Putamen (tissue), 1 donor: ENCODE measurements at places on chromosomes 2 and 18.

DNA sequence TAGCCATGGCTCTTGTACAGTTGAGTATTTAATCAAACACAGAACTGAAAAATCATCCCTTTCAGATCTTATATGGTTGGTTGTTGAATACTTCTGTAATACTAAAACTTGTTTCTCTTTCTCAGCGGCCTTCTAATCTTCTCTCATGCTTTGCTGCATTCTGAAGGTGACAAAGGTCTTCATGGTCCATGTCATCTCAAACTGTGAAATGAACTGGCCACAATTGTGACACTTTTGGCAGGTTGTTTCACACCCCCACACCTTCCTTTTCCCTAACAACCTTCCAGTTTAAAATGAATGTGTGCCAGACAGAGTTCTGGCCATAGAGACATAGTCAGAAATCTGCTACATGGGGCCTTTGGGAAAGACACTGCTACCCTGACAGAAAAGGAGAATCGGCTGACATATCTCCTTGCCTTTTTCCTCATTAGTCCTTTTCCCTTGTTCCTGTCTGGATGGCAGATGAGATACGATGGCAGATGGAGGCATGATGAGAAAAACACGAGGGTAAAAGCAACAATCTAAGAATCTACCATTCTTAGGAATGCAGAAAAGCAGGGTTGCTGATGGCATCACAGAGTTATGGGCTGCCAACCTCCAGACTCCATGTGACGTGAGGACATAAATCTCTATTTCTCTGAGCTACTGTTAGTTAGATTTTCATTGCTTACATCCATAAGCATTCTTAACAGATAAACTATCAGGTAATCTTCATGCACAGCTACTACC, 106.5 kb downstream of the PIGN start:
- no peak for DNase-seq

- no peak for DNase-seq
Measured at GRCh38 chr2:71313016-71313766, 18.4 kb upstream of the ZNF638 start.

DNA sequence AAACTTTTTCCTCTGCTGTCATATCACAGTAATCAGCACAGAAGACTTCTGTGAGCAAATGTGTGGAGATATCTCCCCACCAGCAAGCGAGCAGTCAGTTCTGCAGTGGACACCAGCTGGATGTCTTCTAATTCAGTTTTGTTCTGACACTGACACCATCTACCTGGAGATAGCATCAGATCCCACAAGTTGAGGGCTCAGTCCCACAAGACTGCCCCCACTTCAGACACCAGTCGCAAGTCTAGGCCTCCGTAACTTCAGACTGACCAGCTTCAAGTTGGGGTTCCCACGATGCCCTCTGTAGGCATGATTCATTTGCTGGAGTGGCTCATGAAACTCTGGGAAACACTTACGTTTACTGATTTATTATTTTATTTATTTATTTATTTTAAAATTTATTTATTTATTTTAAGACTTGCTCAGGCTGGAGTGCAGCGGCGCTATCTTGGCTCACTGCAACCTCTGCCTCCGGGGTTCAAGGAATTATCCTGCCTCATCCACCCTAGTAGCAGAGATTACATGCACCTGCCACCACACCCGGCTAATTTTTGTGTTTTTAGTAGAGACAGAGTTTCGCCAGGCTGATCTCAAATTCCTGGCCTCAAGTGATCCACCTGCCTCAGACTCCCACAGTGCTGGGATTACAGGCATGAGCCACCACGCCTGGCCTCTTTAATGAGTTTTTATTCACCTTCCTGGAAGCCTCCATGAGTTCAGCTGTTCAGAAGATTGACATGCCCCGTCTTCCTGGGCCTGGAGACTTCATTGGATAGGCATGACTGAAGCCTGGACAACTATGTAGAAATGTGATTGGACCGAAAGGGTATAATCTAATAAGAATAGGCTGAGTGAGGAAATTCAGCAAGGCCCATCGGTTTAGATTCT, 55.7 kb downstream of the PAPOLG start:
- no peak for DNase-seq

DNA sequence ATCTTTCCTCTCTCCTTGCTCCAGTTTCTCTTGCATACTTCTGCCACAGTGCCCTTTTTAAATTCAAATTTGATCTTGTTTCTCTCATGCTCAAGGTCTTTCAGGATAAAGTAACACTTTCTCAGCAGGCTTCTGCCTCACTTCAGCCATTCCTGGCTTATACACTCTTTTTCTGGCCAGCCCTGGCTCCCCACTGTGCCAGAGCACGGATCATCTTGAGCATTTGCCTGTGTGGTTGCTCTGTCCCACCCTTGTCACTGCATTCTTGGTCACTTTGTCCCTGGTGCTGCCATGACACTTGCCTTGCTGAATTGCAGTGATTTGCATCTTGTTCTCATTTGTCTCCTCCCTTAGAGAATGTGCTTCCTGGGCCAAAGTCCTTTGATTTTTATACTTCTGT, 634.3 kb downstream of the TMEM182 start:
- no peak for DNase-seq

- no peak for DNase-seq
Measured at GRCh38 chr2:216279459-216279858, 92.8 kb downstream of the MARCHF4 start.

GRCh38 chr2:71275939-71276310, 49.0 kb upstream of the PAIP2B start:
- DNase-seq = no peak

DNA sequence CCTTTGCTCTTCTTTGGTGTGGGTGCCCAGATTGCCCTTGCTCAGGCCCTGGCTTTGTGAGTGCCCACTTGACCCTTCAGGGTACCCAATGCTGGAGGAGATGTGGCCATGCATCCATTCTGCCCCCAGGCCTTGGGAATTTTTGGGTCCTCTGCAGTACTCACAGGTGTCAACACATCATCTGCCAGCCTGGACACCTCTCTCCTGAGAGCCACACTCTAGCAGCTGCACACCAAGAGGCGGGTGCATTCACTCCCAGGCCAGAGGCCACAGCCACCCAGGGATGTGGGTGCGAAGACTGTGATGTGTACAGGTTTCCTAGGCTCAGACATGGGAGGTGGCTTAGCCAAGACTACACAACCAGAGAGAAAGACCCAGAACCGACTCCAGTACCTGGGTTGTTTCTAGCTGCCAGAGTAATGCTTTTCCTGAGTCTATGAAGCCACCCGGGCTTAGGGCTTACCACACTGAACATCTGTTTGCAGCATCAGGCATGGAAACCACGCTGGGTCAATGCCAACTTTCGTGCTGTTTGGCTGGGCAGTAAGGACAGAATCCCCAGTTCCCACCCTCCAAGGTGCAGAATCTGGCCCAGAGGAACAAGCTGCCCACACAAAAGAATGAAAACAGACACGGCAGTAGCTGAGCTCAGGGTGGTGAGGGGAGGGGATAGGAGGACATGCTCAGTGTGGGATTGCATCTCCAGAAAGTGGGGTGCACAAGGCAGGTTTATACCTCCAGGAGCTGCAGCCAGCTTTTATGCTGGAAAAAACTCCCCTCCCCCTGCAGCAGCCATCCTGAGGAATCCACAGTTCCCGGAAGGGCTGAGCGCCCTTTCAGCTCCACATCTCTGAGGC, 40.1 kb downstream of the KCNF1 start:
- no peak for DNase-seq

DNA sequence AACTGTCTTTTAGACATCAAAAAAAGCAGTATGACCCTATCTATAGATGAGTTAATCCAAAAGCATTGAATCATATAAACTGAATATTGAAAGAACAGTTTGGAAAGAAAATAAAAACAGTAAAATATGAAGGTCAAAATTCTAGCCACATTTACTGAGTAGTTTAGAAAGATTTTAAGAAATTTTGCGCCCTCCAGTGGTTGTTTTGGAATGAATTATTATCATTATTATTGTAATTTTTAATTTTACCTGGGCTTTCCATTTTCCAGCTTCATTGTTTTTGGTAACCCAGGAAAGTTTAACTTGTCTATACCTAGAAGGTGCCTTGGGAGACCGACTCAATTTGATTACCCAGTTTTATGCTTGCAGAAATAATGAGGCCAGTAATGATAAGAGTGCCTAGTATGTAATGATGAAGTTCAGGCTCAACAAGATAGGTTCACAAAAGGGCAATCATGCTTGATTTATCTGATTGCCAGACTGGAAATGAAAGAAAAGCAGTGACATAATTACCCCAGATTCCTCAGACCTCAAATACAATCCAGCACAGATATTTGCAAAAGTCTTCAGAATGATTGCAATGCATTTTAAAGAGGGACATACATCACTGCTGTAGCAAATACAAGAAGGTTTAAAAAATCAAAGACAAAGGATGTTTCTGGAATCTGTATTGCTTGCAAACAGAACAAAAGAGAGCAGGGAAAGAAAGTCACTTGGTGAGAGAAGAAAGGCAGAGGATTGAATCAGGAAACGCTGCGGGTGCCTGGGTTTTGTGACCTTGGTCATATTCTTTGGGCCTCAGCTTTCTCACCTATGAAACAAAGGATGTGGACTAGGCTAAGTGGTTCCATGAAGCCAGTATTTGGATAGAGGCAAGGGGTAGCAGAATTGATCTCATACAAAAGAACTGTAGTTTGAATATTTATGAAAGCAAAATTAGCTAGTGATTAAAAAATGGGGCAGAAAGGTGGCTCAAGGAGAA, 153.8 kb downstream of the MAP2 start:
- DNase-seq = no peak

DNA sequence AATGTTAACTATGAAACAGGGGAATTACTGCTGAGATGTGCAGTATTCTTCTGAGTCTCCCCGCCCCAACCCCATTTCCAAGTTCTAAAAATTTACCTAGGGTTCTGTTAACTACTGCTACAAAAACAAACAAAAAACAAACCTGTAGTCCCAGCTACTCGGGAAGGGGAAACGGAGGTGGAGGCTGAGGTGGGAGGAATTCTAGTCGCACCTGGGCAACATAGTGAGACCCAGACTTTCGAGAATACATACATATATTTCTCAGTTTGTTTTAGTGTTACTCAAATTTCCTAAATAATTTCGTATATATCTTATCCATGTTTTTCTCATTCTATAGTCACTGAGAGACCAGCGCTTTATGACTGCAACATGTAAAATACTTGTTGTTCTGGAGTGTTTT, 989 bp downstream of the STAM2 start:
- DNase-seq = no peak

GRCh38 chr18:12658426-12659138, 675 bp upstream of the SPIRE1 start:
- peak; percentile 44 for DNase-seq

- no peak for DNase-seq
Measured at GRCh38 chr2:88711289-88711688, 19.8 kb downstream of the RPIA start.
